ENCODE measurements at places on chromosomes 2 and 18.

DNA sequence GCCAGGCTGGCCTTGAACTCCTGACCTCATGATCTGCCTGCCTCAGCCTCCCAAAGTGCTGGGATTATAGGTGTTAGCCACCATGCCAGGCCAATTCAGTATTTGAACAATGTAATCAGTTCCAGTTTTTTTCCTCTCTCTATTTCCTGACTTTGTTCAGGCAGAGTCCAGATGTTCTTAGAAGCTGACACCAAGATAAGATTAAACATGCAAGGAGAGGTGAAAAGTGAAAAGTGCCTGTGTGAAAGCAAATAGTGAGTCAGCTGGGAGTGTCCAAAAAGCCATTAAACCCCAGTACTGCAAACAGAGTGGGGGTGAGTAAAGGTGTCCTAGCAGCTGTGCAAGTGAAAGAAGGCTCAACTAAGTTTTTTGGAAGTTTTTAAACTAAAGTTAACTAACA lies 231.5 kb downstream of the PTH2R start:
- DNase-seq = no peak

DNA sequence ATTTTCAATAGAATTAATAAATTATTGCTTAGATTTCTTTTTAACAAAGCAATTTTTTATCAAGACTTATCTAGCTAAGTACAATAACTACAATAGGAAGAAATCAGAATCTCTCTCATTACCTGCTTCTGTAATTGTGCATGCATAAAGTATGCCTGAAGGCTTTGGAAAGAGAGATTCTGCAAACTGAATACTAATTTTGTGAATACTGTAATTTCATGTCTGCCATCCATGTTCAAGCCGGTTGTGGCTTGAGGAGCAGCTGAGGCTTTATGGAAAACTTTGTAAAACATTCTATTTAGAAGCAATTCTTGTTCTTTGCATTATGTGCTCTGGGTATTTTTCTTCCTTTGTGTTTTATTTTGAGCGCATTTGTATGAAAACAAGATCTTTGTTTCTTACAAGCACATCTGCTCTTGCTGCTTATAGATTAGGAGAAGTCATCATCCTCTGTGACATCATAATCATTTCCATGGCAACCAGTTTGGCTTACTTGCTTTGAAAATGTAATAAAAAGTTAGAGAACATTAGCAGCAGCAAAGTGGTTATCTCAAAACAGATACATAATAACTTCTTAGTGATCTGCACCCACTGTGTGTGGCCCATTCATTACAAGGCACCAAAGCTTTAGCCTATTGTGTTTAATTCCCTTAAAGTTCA lies 16.0 kb upstream of the IKZF2 start:
- no peak for DNase-seq

DNA sequence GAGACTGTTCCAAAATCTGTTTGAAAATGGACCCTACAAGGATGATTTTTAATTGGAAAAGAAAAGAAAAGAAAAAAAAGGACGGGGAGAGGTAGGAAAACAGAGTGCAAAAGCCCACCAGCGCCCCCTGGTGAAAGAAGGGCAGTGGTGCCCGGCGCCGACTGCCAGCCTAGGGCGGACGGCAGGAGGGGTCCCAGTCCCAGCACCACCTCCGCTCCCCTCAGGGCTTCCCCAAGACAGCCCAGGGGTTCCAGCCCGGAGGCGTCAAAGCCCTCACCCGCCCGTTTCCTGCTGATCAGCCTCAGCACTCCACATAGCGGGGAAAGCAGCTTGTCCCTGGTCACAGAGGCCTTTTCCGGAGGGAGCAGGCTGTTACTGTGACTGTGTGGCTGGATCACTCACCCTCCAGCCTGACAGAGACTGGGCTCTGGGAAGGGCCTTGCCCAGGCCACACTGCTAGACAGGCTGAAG lies 213.9 kb downstream of the TFCP2L1 start:
- peak; percentile 53 for DNase-seq

GRCh38 chr2:159573294-159573693 lies 43.1 kb downstream of the BAZ2B start:
- no peak for DNase-seq

- DNase-seq = peak; percentile 79
Measured at GRCh38 chr2:46967990-46968647, 52.5 kb upstream of the MCFD2 start.

DNA sequence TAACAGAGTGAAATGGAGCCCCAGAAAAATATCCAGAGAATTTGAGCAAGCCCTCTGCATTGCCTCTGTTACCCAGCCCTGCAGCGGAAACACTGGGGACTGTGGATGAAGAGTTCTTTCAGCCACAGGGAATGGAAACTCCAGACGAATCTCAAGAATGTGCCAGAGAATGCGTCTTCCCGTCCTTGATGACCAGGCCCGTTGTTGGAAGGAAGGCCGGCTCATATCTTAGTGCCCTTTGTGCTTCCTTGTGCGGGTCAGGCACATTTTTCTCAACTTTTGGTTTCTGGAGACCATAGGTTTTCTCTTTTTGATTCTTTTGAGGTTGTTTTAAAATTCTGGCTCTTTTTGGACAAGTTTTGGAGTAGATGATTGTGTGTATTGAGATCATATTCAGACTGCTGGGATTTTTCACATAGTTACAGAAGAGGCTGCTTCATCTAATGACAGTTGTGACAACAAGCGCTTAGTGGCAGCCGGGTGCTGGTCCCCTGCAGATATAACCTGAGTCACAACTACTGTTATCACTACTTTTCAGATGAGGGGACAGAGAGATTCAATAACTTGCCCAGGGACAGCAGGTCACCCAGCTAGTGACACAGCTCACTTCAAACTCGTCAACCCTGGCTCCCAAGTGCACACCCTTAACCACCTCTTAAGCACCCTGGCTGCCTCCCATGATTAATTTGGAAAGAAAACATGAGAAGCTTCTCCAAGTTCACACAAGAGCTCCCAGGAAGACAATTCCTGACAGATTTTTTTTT lies 15.7 kb downstream of the MAL start:
- DNase-seq = no peak

GRCh38 chr18:65735155-65735554 lies 15.7 kb upstream of the CDH7 start:
- no peak for DNase-seq

- no peak for DNase-seq
Measured at GRCh38 chr2:7430869-7431641, 513.8 kb downstream of the RNF144A start.

- peak; percentile 81 for DNase-seq
Measured at GRCh38 chr2:68190991-68191731, 33.5 kb downstream of the PNO1 start.

DNA sequence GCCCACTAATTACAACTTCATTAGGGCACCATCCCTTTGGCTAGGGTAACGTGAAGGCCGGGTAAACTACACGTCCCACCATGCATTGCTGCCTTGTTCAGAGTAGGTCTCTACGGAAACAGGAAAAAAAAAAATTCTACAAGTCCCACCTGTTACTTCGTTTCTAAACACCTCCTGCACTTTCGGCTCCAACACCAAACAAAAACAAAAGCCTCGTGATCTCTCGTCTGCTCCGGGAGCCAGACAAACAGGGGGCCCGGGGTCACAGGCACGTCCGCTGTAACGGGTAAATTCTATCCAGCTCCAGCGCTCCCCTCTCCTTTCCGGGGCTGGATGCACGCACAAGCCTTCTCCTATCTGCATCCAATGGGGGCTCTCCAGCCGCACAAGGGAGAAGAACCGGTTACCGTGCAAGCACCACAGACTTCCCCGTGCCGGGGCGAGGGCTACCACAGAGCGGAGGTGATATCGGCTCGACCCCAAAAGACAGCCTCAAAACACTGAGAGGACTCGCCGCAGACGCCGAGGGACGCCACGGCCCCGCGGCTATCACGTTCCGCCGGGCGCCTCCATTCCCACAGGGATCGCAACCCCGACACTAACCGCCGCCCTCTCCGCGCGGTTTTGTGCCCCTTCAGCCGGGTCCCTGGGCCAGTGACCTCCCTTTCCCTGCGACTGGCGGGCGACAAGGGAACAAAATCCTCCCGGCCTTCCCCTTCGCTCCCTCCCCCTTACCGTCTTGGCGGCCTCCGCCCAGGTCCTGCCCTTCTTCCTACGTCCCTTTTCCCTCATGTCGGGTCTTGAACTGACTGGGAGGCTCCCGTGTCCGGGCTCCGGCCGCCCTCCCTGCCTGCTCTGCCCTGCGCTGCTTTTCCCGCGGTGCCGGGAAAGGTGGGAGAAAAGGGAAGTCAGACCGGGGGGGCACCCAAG lies 591 bp downstream of the ASXL2 start:
- DNase-seq = peak; percentile 40

- no peak for DNase-seq
Measured at GRCh38 chr2:85867556-85868292, 21.1 kb downstream of the ST3GAL5 start.

DNA sequence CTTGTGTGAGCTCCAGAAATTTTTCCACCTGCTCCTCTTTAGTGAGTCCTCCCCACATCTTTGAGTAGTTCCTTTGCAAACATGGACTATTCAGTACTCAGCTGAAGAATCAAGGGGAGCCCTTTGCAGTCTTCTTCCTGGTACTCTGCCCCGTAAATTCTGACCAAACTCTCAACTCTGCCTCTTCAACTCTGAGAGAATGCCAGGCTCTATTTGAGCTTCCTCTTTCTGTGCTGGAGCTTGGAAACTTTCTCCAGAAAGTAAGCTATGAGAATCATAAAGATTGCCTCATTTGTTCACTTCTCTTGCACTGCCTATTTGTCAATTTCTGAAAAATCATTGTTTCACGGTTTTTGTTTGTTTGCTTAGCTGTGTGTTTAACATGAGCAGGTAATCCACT lies 7.4 kb upstream of the STAT4 start:
- DNase-seq = no peak

Data from fibroblast of skin of right quadriceps (primary cell).